ENCODE measurements at places on chromosomes 6 and 20. TPM values are rescaled to one million over a fixed set of nuclear protein-coding genes. Genes with fewer than 3 reads are reported as not detected.

DNA sequence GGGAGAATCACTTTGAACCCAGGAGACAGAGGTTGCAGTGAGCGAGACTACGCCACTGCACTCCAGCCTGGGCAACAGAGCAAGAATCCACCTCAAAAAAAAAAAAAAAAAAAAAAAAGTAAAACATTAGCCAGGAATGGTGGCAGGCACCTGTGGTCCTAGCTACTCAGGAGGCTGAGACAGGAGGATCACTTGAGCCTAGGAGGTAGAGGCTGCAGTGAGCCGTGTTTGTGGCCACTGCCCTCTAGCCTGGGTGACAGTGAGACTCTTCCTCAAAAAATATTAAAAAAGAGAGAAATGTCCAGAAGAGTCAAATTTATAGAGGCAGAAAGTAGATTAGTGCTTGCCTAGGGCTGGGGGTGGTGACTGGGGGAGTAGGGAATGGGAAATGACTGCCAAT, 6.8 kb upstream of the PIGU start:
- no peaks in the 10 kb centered on the region for H3K4me1 ChIP-seq
- H3K36me3 ChIP-seq: no peaks in the 10 kb centered on the region
- no peaks in the 10 kb centered on the region for H3K27me3 ChIP-seq

- peaks cover 62% of the 10 kb centered on the region for H3K4me1 ChIP-seq
- H3K27me3 ChIP-seq: no peaks in the 10 kb centered on the region
- no peak overlapping the region for H3K4me3 ChIP-seq
Observed at GRCh38 chr6:52498538-52499017, 78.3 kb downstream of the TRAM2 start.

DNA sequence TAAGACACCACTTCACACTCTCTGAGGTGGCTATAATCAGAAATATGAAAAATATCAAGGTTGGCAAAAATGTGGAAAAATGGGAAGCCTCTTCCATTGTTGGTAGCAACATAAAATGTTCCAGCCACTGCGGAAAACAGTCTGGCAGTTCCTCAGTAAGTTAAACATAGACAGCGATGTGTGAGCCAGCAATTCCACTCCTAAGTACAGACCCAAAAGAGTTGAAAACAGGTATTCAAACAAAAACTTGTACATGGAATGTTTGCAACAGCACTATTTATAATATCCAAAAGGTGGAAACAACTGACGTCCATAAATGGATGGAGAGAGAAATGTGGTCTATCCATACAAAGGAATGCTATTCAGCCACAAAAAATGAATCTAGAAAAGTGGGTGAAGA, 7.4 kb upstream of the PPDPF start:
- no peak overlapping the region for H3K27ac ChIP-seq
- no peaks in the 10 kb centered on the region for H3K4me1 ChIP-seq
- no peak for DNase-seq
- no peaks in the 10 kb centered on the region for H3K36me3 ChIP-seq
- H3K4me3 ChIP-seq: no peak overlapping the region
- no peaks in the 10 kb centered on the region for H3K27me3 ChIP-seq

DNA sequence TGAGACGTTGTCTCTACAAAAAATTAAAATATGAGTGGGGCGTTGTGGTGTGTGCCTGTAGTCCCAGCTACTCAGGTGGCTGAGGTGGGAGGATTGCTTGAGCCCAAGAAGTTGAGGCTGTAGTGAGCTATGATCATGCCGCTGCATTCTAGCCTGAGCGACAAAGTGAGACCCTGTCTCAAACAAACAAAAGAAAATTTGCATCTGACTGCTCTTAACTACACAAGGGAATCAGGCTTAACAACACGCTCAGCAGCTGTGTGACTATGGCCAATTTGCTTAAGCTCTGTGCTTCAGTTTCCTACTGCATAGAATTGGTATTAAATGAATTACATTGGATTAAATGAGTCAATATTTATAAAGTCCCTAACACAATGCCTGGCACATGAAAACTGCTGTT, 24.3 kb upstream of the MRPS10 start:
- no peak for DNase-seq
- H3K36me3 ChIP-seq: peaks cover 71% of the 10 kb centered on the region
- no peak overlapping the region for H3K27ac ChIP-seq
- H3K27me3 ChIP-seq: no peaks in the 10 kb centered on the region

- no peak for DNase-seq
- no peak overlapping the region for H3K27ac ChIP-seq
- no peaks in the 10 kb centered on the region for H3K4me1 ChIP-seq
- no peaks in the 10 kb centered on the region for H3K27me3 ChIP-seq
- H3K4me3 ChIP-seq: no peak overlapping the region
Observed at GRCh38 chr6:21898107-21898796, 304.7 kb downstream of the SOX4 start.

GRCh38 chr6:157273756-157274470, 49.4 kb downstream of the TMEM242 start:
- no peaks in the 10 kb centered on the region for H3K27me3 ChIP-seq
- H3K4me1 ChIP-seq: peaks cover 24% of the 10 kb centered on the region
- H3K36me3 ChIP-seq: no peaks in the 10 kb centered on the region
- H3K4me3 ChIP-seq: peak overlapping the region; percentile 62
- peak overlapping the region; percentile 81 for H3K27ac ChIP-seq

DNA sequence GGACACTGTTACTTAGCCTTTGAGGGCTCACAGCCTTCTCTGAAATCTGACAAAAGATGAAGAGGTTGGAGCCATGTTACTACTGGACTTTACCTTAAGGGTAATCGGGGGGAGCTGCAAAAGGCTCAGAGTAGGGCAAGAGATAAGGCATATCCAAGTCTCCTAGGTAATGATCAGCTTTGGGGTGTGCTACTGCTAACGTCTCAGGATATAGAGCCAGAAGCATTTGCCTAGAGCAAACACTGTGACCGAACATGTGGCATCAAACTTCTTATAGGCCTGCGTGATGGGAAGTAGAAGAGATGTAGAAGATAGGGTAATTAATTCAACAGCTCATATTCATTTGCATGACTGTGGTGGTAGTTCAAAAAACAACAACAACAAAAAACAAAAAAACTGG, 11.1 kb downstream of the UBE2V1 start:
- H3K4me1 ChIP-seq: peaks cover 46% of the 10 kb centered on the region
- no peak overlapping the region for H3K27ac ChIP-seq
- no peak for DNase-seq
- no peak overlapping the region for H3K4me3 ChIP-seq
- H3K27me3 ChIP-seq: no peaks in the 10 kb centered on the region

Gene COL21A1
- total RNA-seq: 56.3 TPM

- DNase-seq: no peak
- H3K36me3 ChIP-seq: no peaks in the 10 kb centered on the region
- H3K27ac ChIP-seq: no peak overlapping the region
- no peak overlapping the region for H3K4me3 ChIP-seq
Observed at GRCh38 chr6:5746053-5746758, 260.5 kb downstream of the NRN1 start.

- no peaks in the 10 kb centered on the region for H3K4me1 ChIP-seq
- no peak for DNase-seq
- no peaks in the 10 kb centered on the region for H3K36me3 ChIP-seq
- no peak overlapping the region for H3K4me3 ChIP-seq
- H3K27ac ChIP-seq: no peak overlapping the region
Observed at GRCh38 chr6:97656706-97657350, 373.8 kb upstream of the MMS22L start.

DNA sequence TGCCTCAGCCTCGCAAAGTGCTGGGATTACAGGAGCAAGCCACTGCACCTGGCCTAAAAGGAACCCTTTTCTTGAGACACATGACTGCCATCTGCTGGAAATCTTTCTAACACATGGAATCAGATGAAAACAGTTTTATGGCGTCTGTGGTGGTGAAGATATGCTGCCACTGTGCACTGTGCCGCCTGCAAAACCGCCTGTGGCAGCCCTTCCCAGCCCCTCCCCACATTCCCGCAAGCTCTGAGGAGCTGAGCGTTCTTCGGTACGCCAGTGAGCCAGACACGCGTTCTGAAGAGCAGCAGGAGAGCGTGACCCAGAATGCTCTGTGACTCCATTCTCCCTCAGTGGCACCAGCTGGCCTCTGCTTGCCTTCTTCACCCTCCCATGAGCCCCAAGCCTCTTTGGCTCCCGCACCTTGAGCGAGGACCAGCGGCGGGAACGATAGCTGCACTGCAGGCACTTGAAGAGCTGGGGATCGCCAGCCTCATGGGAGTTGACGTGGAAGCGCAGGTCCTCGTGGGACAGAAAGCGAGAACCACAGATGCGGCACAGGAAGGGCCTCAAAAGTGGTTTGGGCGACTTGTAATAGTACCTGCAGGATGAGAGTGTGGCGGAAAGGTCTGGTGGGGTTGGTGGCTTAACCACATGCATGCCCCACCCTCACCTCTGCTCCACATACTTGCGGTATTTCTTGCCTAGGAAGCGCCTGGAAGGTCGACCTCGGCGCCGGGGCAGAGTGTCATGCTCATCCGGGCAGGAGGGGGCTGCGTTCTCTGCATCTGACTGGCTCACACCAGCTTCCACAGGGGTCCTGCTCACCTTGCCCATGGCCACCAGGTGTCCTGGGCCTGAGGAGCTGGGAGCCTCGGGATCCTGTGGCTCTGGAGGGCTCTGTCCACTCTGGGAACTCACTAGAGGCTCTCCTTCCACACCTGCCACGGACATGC, 8.7 kb downstream of the ZNF335 start:
- peak; percentile 38 for DNase-seq
- H3K27ac ChIP-seq: no peak overlapping the region
- H3K4me3 ChIP-seq: no peak overlapping the region
- H3K27me3 ChIP-seq: no peaks in the 10 kb centered on the region
- peaks cover 100% of the 10 kb centered on the region for H3K36me3 ChIP-seq

- H3K4me1 ChIP-seq: no peaks in the 10 kb centered on the region
- H3K36me3 ChIP-seq: no peaks in the 10 kb centered on the region
- peak overlapping the region; percentile 17 for H3K4me3 ChIP-seq
- no peaks in the 10 kb centered on the region for H3K27me3 ChIP-seq
- DNase-seq: no peak
Observed at GRCh38 chr6:64012351-64013001, 376.9 kb downstream of the PHF3 start.

All from heart left ventricle (tissue), 16 donors.